DMS53 (cell line): ENCODE measurements at places on chromosomes 6 and 20.

GRCh38 chr6:90080876-90081481, 186.7 kb downstream of the GJA10 start:
- DNase-seq, result no peak

- DNase-seq, result no peak
These were observed 180.9 kb downstream of the ARID1B start for GRCh38 chr6:156957931-156958547.

DNA sequence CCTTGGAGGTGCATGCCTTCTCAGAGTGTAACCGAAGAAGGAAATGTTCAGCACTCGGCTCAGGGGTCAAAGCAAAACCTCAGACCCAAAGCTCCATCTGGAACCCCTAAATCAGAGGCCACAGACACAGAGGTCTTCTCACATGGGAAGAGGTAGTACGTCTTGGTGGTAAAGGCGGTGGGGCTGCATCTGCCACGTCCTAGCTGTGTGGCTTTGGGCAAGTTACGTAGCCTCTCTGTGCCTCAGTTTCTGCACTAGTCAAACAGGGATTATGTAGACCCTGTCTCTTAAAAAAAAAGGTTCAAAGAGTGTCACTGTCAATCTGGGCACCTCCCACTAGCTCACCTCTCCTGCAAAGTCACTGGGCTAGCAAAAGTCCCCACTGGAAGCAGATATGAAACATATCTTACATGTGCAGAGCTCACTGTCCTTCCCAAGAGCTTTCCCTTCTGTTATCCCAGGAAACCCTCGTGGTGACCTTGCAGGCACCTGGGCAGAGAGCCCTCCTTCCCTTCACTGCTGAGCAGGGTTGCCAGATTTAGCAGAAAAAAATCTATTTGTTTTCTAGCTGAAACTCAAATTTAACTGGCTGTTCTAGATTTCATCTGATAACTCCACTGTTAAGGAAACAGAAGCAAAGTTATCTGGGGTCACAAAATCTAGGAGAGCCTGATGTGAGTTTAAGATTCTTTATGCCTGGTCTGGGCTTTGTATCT, 18.0 kb upstream of the NAA20 start:
- DNase-seq, result no peak

DNA sequence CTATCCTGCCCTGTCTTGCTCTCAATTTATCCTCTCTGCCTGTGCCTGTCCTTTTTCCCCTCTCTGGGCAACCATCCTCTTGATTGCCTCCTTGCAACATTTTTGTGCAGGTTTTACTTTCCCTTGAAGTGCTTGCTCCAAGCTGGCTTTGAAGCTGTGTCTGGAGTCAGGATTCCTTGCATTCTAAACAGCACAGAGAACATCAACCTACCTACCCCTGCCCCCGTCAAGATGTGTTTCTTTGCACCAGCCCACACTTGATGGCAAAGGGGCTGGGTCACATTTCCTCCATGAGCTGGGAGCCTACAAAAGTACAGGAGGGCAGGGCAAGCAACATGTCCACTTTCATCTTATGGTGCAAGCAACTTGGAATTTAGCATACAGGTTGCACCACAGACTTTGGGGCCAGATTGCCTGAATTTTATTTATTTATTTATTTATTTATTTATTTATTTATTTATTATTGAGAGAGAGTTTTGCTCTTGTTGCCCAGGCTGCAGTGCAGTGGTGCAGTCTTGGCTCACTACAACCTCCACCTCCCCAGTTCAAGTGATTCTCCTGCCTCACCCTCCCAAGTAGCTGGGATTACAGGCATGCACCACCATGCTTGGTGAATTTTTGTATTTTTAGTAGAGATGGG, 206.3 kb downstream of the COL19A1 start:
- no peak for DNase-seq

DNA sequence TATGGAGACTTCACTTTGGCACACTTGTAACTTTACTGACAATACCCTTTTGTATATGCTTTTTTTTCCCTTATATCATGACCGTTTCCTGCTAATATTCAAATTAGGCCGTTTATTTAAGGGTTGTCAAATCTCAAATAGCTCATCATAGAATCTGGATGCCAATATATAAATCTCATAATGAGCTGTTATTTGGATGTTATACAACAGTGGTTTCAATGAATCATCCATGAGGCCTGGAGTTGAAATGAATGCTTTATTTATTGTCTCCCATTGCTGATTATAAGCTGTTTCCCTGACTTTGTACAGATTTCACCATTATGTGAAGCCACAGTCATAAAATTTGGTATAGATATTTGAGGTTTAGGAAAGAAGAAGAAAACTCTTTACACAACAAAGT, 256.1 kb downstream of the PLCB1 start:
- DNase-seq, result no peak

- no peak for DNase-seq
These were observed 8.6 kb downstream of the BMP7 start for GRCh38 chr20:57257701-57258453.

DNA sequence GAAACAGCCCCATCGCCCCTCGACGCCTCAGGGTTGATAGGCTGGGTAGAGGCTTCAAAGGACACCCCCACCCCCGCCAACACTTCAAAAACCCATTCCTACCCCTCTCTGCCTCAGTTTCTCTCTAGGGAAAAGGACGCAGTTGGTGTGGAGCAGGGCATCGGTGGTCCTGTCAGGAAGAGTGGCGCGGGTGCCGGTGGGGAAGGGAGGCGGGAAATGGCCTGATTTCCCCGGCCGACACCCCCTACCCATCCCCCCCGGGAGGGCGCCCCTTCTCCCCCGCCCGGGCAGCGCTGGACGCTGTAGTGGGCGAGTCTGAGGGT, 367 bp downstream of the NRSN2 start:
- DNase-seq, result no peak

DNA sequence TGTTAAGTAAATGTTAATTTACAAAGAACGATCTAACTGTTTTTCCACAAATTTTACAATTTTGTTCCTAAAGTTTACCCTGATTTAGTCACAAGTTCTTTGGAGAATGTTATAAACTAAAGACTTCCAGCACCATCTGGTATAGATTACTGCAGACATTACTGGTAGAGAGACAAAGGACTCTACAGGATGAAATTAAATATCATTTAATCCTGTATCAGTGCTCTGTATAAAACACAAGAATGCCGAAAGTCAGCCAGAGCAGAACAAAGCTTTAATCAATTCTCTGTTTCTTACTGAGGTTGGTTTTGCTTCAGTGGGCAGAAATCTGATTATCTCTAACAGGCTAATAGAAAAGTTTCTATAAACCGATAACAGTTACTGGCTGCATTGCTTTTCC, 763.6 kb downstream of the TENT5A start:
- no peak for DNase-seq

- DNase-seq, result no peak
These were observed 11.8 kb downstream of the THBS2 start for GRCh38 chr6:169241688-169242350.

- no peak for DNase-seq
These were observed 43.7 kb downstream of the TBC1D7 start for GRCh38 chr6:13284646-13285045.
